ENCODE measurements at places on chromosomes 6 and 20. TPM values are rescaled to one million over a fixed set of nuclear protein-coding genes. Genes with fewer than 3 reads are reported as not detected.

GRCh38 chr20:63296531-63297299 lies 3.7 kb downstream of the COL20A1 start:
- H3K27me3 ChIP-seq = peaks cover 11% of the 10 kb centered on the region
- H3K36me3 ChIP-seq = no peaks in the 10 kb centered on the region
- peaks cover 7% of the 10 kb centered on the region for H3K4me1 ChIP-seq
- no peak overlapping the region for H3K27ac ChIP-seq
- DNase-seq = no peak

GRCh38 chr6:45094831-45095230 lies 233.3 kb upstream of the RUNX2 start:
- no peaks in the 10 kb centered on the region for H3K27me3 ChIP-seq
- DNase-seq = no peak
- no peak overlapping the region for H3K4me3 ChIP-seq
- no peak overlapping the region for H3K27ac ChIP-seq

- peak overlapping the region; percentile 78 for H3K4me3 ChIP-seq
- no peak for DNase-seq
- peaks cover 89% of the 10 kb centered on the region for H3K27me3 ChIP-seq
- H3K27ac ChIP-seq = no peak overlapping the region
Measured at GRCh38 chr6:7540595-7540994, 876 bp upstream of the DSP start.

- no peak overlapping the region for H3K4me3 ChIP-seq
- no peak for DNase-seq
- H3K27ac ChIP-seq = no peak overlapping the region
Measured at GRCh38 chr6:66662721-66663507, 955.9 kb upstream of the EYS start.

DNA sequence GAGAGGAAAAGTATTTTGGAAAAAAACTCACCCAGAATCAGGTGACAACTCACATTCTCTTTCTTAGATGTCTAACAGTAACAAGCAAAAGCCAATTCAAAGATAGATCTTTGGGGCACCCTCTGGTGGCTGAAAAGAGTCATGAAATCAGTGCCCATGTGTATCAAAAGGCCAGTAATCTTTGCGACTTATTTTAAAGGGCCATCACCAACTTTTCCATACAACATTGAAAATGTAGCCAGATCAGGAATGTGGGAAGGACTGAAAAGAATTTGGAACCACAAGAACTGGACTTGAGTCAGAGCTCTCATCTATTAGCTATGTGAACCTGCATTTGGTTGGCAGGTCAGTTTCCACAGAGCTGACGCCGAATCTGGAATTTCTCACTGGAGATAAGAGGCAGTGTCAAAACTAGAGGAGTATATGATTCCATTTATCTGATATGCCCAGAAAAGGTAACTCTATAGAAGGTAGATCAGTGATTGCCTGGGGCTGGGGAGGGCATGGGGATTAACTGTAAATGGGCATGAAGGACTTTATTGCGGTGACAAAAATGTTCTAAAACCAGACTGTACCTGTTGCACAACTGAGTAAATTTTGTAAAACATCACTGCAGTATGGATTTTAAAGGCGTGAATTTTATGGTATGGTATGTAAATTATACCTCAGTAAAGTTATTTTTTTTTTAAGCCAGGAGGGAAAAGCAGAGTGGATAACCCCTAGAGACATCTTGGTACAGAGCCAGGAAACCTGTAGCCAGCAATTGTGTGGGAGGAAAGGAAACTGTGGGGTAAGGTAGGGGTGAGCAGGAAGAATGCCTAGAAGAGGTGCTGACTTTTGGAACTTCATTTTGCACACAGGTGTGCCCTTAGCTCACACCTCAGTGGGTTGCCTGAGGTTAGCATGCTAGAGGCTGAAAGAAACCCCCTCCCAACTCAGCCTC lies 117.1 kb upstream of the ASF1A start:
- no peak for DNase-seq
- peaks cover 2% of the 10 kb centered on the region for H3K27me3 ChIP-seq
- no peaks in the 10 kb centered on the region for H3K36me3 ChIP-seq

GRCh38 chr20:8757146-8757545 lies 311.7 kb upstream of the PLCB4 start:
- H3K36me3 ChIP-seq = no peaks in the 10 kb centered on the region
- H3K27me3 ChIP-seq = no peaks in the 10 kb centered on the region
- no peak overlapping the region for H3K4me3 ChIP-seq
- DNase-seq = no peak
- H3K4me1 ChIP-seq = no peaks in the 10 kb centered on the region

- H3K27ac ChIP-seq = no peak overlapping the region
- H3K36me3 ChIP-seq = no peaks in the 10 kb centered on the region
- no peaks in the 10 kb centered on the region for H3K4me1 ChIP-seq
Measured at GRCh38 chr6:122903266-122903915, 92.6 kb upstream of the CLVS2 start.

DNA sequence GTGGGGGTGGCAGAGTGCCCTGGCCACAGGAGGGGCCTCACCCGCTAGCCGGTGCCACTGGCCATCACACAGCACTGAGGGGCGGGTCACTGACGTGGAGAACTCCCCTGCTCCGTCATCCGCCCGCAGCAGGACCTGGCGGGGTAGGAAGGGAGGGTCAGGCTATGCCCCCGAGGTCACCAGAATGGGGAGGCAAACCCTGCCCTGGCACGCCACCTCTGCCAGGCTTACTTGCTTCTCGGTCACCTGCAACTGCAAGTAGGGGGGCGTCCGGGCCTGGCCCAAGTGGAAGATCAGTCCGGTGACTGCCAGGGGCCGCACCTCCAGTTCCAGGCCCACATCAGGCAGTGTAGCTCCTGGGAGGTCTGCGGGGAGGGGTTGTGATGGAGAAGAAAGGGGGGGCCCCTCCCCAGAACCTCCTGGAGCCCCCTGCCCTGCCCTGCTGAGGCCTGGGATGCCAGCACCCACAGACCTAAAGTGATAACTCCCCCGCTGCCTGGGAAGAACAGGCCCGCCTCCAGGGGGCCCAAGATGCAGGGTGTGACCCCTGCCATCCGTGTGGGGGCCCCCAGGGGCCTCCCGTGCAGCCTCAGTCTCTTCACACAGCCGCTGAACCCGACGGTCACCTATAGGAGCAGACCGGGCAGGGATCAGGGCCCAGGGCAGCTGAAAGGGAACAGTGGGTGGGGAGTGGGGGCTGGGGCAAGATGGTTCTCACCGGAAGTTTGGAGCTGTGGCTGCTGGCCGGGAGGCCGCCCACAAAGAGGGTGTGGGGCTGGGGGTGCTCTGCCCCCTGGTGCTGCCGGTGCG lies 7.4 kb downstream of the ADRM1 start:
- peaks cover 3% of the 10 kb centered on the region for H3K36me3 ChIP-seq
- H3K4me3 ChIP-seq = no peak overlapping the region
- no peak for DNase-seq
- no peaks in the 10 kb centered on the region for H3K4me1 ChIP-seq
- H3K27ac ChIP-seq = no peak overlapping the region

GRCh38 chr20:43809206-43809819 lies 82.5 kb upstream of the GTSF1L start:
- peaks cover 13% of the 10 kb centered on the region for H3K27me3 ChIP-seq
- no peak for DNase-seq
- no peak overlapping the region for H3K27ac ChIP-seq
- H3K4me1 ChIP-seq = no peaks in the 10 kb centered on the region
- peaks cover 5% of the 10 kb centered on the region for H3K36me3 ChIP-seq

GRCh38 chr6:37354526-37355384 lies 972 bp downstream of the RNF8 start:
- DNase-seq = peak; percentile 51
- peaks cover 22% of the 10 kb centered on the region for H3K4me1 ChIP-seq
- peak overlapping the region; percentile 95 for H3K4me3 ChIP-seq
- peak overlapping the region; percentile 90 for H3K27ac ChIP-seq

GRCh38 chr20:13102694-13103093 lies 93.9 kb downstream of the SPTLC3 start:
- H3K4me1 ChIP-seq = no peaks in the 10 kb centered on the region
- peaks cover 6% of the 10 kb centered on the region for H3K27me3 ChIP-seq
- no peak for DNase-seq
- H3K4me3 ChIP-seq = no peak overlapping the region
- no peak overlapping the region for H3K27ac ChIP-seq

DNA sequence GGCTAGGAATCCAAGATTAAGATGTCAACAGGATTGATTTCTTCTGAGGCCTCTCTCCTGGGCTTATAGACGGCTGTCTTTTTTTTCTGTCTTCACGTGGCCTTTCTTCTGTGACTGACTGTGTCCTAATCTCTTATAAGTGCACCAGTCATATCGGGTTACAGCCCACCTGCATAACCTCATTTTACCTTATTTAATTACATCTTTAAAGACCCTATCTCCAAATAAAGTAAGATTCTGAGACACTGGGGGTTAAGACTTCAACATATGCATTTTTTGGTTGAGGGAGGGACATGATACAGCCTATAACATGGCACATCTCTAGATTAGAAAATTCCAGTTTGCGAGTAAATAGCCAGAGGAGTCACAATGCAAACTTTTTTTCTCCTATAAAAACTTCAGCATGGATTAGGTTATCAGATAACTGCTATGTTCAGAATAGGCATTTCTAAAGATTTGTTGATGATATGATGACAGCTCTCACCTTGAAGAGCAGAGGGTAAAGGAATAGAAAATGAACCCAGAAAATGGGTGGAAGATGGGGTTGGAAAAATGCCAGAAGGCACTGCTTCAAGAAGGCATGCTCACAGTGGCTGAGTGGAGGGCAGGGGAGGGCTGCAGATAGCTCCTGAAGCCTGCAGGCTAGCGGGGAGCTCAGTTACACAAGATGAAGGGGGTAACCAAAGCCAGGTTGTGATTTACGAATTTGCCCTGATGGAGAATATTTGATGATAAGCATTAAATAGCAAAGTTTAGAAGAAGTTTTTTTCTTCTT lies 8.7 kb upstream of the PDE7B start:
- no peaks in the 10 kb centered on the region for H3K36me3 ChIP-seq
- DNase-seq = no peak
- no peaks in the 10 kb centered on the region for H3K4me1 ChIP-seq
- no peaks in the 10 kb centered on the region for H3K27me3 ChIP-seq
- H3K4me3 ChIP-seq = no peak overlapping the region
- no peak overlapping the region for H3K27ac ChIP-seq

DNA sequence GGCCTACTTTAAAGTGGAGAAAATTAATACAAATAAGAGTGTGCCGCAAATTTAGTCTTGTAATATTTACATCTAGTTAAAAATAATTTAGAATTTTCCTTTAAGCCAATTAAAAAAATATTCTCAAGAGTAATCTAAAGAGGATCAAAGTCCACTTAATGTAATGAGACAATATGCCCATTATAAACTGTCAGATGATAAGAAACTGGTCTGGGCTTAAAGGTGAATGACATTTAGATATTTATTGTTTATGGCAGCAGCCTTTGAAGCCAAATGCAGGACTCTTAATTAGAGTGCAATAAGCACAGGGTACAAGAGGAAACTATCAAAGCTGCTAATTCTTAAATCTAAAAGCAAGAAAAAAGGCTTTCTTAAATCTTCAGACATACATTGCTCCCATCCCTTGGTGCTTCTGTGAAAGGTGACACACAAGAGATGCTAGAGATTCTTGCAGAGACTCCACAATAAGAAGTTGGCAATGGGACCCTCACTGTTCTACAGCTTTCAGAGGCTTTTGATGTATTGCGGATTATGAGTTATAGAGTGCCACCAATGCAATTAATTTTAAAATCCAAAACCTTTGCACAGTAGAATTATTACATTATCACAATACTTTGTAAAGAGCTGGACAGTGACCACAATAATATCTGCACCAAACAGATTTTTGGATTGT lies 116.1 kb downstream of the MAN1A1 start:
- H3K27me3 ChIP-seq = no peaks in the 10 kb centered on the region
- H3K27ac ChIP-seq = no peak overlapping the region
- DNase-seq = no peak
- peaks cover 33% of the 10 kb centered on the region for H3K36me3 ChIP-seq
- no peaks in the 10 kb centered on the region for H3K4me1 ChIP-seq

DNA sequence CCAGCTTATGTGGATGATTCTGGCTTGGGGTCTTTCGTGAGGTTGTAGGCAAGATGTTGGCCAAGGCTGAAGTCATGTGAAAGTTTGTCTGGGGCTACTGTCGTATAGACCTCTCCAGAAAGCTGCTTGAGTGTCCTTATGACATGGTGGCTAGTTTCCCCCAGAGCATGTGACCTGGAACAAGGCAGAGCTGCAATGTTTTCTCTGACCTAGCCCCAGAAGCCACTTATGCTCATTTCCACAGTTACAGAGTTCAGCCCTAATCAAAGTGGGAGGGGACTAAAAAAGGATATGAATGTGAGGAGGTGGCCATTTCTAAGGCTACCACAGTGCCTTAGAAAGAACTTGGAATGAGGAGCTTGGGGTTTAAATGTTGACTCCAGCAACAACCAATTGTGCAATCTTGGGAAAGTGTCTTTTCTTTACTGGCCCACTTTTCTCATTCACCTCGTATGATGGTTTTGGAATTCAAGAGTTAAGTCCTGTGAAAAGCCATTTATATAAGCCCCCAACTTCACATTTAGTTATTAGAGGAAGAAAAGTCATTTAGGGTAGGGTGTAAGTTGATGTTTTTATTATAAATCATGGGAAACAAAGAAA lies 5.9 kb upstream of the ASXL1 start:
- no peak for DNase-seq
- H3K36me3 ChIP-seq = peaks cover 9% of the 10 kb centered on the region
- H3K4me3 ChIP-seq = no peak overlapping the region
- no peaks in the 10 kb centered on the region for H3K27me3 ChIP-seq

DNA sequence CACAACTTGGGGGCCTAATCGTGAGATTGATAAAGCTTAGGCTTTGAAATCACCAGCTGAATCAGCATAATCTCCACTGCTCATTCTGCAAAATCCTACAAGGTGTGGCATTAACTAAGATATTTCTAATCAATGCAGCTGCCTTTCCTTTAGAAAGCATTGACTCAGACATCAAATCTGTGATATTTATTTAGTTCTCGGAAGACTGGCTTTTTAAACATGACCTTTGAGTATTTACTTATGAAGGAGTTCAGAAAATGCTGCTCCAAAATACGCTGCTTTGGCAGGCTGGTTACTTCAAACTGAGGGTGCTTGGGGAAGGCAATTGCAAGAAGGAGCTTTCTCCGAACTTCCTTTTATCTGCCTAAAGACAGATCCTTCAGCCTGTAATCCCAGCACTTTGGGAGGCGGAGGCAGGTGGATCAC lies 23.7 kb upstream of the FUCA2 start:
- no peak for DNase-seq
- no peak overlapping the region for H3K27ac ChIP-seq
- no peaks in the 10 kb centered on the region for H3K27me3 ChIP-seq
- no peaks in the 10 kb centered on the region for H3K36me3 ChIP-seq
- no peak overlapping the region for H3K4me3 ChIP-seq
- peaks cover 19% of the 10 kb centered on the region for H3K4me1 ChIP-seq

GRCh38 chr20:1933465-1933870 lies 38.3 kb downstream of the SIRPA start:
- no peak for DNase-seq
- no peak overlapping the region for H3K4me3 ChIP-seq
- H3K4me1 ChIP-seq = no peaks in the 10 kb centered on the region
- H3K27me3 ChIP-seq = peaks cover 15% of the 10 kb centered on the region
- H3K36me3 ChIP-seq = no peaks in the 10 kb centered on the region

Gene BTNL2
- not detected for total RNA-seq

Gene MTFR2
- total RNA-seq = 16.9 TPM

Gene TDP2
- 54.5 TPM for total RNA-seq

Gene PTPRK
- 5.0 TPM for total RNA-seq

Gene KIAA1755
- not detected for total RNA-seq

Gene GRM1
- total RNA-seq = not detected

Data from activated naive CD8-positive, alpha-beta T cell treated with anti-CD3 and anti-CD28 coated beads, Interleukin-2, amount 10 ng/mL, durations not matched to agents 7 days and 5 days (primary cell).